ENCODE measurements at places on chromosomes 11 and 22.
A peak's percentile ranks its signal among the peaks of the same experiment; 100 is the strongest.

DNA sequence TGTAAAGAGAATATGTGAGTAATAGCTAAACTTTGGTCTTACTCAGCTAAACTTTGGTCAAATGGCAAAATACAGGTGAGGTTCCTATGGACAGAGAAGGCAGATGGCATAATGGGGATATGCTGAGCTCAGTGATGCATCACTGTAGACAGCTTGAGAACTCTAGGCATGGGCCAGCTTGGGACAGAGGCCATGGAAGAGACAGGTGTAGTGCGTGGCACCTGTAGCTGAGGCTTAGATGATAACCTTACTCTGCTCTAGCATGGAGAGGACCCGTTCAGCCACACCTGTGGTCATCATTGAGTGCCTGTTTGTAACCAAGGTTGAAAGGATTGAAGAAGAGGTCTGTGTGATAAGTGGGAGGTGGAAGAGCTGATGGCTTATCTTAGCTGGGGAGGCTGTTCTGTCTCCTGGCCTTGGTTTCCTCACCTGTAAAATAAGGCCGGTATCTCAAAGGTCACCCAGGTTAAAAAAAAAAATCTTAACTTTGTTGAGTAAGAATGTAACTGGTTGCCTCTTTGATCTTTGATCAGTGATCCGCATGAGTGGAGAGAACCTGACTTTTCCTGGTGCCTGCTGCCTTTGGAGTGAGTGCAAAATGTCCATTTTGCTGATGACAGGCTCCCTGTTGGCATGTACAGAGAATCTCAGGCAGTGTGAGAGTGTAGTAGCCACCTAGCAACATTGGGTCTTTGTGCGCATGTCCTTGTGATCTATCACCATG is 48.6 kb downstream of the ZNRF3 start:
- no peak for DNase-seq

GRCh38 chr11:32052215-32052614 is 38.7 kb upstream of the RCN1 start:
- peak; percentile 42 for DNase-seq

- peak; percentile 81 for DNase-seq
These were observed 229.3 kb downstream of the CASP12 start for GRCh38 chr11:104668797-104669463.

- DNase-seq = peak; percentile 46
These were observed 669 bp upstream of the GAL3ST1 start for GRCh38 chr22:30574997-30575671.

DNA sequence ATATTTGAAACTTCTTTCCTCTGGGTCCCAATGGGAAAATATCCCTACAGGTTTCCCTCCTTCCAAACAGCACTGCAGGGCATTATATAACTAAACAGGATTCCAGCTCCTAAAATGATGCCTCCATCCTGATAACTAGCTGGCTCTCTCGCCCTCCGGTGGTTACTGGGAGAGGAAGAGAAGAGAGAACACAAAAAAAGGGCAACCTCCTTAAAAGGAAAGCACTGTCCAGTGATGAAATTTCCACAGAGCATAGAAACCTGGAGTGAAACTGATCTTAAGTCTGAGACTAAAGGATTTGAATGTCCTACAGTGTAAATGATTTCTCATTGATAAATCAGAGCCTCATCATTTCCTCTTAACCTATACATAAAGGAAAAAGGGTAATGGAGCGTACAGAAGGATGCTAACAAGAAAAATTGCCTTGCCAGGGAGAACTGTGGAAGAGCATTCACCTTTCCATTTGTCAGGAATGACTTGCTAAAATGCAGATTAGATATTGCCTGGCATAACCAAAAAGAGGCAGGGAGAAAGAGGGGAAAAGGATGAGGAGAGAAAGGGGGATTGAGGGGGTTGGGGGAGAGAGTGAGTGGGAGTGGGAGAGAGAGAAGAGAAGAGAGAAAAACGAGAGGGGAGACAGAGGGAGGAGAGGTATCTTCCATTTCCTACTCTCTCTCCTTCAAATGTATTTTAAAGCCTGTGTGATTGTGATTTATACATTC is 121.3 kb downstream of the APOL5 start:
- peak; percentile 79 for DNase-seq

- DNase-seq = no peak
These were observed 47.0 kb upstream of the ADORA2A start for GRCh38 chr22:24380220-24380904.

- DNase-seq = no peak
These were observed 79.8 kb upstream of the CNTN5 start for GRCh38 chr11:98940913-98941312.

DNA sequence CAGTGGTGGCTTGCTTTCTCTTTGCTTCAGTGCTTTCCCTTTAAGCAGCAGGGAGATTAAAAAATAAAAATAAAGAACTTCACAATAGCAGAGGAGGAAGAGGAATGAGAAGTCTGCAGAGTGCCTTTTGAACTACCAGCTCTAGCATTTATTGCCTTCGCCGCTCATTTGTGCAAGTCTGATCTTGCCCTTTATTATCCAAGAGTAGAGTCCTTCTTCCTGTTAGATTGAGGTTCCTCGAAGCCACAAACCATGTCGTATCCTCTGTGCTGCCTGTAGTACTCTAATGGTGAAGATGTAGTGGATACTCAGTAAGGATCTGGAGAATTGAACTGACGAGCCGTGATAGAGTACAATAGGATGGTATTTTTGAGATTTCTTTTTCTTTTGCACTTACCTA is 101.2 kb upstream of the RAG2 start:
- no peak for DNase-seq

DNA sequence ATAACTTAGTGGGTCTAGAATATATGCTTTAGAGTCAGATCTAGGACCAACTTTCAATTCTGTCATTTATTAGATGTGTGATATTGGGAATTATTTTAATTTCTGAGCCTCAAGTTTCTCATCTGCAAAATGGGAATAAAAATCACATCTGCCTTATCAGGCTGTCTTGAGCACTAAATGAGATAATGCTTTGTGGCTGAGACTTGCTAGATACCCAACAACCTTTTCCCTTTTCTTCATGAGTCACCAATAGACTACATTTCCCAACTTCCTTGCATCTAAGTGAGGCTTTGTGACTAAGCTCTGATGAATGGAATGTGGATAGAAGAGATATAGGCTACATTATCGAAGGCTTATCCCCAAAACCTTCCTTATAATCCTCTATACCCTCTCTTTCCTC is 220.7 kb upstream of the SESN3 start:
- DNase-seq = peak; percentile 50

DNA sequence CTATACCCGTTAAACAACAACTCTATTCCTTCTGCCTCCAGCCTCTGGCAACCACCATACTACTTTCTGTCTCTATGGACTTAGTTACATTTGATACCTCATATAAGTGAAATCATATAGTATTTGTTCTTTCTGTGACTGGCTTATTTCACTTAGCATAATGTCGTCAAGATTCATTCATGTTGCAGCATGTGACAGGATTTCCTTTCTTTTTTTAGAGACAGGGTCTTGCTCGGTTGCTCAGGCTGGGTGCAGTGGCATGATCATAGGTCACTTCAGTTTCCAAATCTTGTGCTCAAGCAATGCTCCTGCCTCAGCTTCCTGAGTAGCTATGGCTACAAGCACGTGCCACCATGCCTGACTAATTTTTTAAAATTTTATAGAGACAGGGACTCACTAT is 29.4 kb upstream of the SORL1 start:
- no peak for DNase-seq

GRCh38 chr11:33674035-33674814 is 26.4 kb downstream of the C11orf91 start:
- peak; percentile 21 for DNase-seq

DNA sequence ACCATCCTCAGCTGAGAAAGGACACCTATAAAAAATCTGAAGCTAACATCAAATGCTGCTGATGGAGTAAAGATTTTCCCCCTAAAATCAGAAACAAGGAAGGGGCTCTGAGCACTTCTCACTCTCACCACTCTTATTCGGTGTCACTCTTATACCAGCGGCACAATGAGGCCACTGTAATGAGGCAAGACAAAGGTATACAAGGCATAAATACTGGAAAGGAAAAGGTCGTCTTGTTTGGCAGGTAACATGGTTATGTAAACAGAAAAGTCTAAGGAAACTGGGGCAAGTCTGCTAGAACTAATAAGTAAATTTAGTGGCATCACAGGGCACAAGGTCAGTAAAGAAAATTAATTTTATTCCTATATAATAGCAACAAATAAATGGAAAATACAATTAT is 8.1 kb upstream of the MOB2 start:
- DNase-seq = no peak

DNA sequence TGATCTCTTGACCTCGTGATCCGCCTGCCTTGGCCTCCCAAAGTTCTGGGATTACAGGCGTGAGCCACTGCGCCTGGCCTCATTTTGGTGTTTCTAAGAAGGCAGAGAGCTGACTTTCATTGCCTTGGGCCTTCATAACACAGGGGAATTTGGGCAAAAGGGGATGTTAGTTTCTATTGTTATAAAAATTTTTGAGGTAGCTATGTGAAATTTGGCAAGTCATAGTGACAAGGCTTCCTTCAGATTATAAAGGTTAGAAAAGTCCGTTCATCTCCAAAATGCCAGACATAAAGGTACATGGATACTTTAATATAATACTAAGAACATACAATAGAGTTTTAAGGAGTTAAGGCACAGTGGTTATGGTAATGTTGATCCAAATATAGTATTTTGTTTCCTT is 17.2 kb downstream of the LDHC start:
- no peak for DNase-seq

DNA sequence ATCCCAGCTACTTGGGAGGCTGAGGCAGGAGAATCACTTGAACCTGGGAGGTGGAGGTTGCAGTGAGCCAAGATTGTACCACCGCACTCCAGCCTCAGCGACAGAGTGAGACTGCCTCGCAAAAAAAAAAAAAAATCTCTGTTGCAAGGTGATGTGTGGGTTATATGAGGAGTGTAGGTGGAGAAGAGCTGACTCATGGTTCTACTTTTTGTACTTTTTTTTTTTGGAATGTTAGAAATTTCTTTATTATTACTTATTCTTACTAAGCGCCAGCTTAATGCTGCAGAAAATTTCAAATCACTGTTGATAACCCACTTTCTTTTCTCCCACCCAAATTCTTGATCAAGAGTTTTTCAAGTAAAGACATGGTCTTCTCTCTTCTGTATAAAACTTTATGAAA is 29.6 kb upstream of the DNAJB13 start:
- no peak for DNase-seq

DNA sequence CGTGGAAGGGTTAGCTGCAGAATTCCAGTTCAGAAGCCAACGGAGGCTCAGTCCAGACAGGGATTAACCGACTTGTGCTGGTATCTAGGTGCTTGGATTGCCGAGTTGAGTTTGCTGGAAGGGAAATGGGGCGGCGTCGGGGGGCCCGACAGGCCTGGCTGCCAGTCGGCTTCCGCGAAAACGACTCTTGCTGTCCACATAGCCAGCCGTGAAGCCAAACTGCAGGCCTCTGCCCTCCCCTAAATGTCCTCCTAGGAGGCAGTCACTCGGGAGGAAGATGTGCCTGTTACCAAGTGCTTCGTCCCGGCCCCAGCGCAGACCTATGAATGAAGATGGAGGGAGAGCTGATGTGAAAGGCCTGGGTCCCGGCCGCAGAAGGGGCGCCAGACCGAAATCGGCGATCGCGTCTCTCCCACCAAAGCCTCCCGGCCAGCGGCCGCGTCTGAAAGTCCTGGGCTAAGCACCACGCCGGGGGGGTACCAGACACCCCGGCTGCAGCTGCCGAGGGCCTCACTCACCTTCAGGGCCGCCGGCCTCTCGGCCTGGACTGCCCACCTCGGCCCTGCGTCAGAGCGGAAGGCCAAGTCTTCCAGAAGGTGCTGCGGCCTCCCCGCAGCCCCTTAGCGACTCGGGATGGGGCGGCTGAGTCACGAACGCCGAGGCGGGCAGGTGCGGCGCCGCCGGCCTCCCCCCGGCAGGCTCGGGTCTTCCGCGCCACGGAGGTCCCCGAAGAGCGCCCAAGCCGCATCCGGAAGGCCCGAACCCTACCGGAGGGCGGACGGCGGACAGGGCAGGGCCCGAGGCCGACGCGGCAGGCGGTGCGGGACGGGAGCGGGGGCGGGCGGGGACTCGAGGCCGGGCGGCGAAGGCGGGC is 7.5 kb downstream of the DPAGT1 start:
- DNase-seq = peak; percentile 49

DNA sequence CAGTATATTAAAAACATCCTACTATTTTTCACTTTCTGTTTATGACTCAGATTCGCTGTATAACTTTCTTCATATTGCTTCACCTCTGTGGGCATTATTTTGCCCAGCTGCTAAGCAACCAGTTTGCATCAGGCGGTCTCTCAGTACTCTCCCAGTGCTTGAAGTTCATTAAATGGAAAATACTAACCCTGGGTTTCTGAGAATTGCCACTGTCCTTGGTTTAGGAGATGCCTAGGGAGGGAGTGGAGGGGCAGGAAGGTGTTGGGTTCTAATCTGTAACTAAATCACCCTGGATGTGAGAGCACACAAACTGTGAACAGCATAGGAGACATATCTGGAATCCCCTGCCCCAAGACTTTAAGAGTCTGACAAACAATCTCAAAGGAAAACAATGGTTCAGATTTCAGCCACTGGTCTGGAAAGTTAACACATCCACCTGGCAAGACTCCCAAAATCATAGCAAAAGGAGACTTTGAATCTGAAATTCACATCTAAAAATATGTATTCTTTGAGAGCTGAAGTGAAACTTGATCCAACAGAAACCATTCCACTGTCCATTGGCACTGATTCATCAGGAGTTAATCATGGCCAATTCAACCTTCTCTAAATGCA is 540.0 kb downstream of the SOX6 start:
- DNase-seq = peak; percentile 88

GRCh38 chr11:34731603-34732002 is 110.7 kb downstream of the EHF start:
- DNase-seq = peak; percentile 77
